ENCODE measurements at places on chromosomes 2 and 18.

DNA sequence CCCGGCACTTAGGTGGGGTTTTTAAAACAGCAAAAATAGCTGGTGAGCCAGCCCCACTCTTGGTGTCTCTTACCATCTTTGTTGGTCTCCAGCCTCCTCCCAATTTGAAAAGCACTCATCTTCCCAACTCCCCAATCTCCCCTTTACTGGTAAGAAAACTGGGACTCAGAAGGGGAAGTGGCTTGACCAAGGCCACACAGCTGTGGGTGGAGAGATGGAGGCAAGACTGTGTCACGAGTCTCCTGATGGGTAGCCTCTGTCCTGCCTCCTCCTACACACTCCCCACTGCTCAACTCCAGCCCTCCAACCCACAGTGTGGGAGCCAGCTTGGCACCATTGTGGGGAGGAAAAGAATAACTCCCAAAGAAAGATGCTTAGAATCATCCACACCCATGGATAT is 140.4 kb downstream of the SMAD2 start:
- no peak for DNase-seq

DNA sequence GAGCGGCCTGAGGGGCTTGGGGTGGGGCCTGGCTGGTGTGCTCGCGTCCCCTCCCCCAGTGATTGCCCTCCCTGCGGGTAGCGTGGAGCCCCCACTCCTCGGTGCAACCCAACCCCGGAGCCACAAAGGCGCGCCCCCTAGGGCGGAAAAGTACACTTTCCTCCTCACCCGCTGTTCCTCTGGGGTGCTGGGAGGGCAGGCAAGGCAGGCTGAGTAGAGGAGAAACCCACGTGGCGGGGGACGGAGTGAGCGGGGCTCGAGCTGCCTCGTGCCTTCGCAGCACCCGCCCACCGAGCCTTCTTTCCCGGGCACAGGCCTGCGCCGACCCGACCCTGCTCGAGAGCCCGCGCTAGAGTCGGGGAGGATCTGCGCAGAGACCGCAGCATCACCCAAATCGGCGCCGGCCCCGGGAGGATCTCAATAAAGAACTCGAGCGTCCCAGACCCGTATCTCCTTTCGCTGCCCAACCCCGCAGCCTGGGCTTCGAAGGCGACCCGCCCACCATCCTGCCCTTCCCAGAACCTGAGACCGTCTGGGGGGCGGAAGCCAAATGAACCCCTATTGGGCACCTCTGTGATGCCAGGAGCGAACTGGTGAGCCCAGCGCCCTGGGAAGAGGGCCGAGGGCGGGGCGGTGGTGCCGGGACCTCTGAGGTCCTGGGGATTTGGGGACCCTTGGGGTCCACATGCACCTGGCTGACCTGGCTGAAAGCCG is 1.5 kb downstream of the UCN start:
- DNase-seq: no peak

DNA sequence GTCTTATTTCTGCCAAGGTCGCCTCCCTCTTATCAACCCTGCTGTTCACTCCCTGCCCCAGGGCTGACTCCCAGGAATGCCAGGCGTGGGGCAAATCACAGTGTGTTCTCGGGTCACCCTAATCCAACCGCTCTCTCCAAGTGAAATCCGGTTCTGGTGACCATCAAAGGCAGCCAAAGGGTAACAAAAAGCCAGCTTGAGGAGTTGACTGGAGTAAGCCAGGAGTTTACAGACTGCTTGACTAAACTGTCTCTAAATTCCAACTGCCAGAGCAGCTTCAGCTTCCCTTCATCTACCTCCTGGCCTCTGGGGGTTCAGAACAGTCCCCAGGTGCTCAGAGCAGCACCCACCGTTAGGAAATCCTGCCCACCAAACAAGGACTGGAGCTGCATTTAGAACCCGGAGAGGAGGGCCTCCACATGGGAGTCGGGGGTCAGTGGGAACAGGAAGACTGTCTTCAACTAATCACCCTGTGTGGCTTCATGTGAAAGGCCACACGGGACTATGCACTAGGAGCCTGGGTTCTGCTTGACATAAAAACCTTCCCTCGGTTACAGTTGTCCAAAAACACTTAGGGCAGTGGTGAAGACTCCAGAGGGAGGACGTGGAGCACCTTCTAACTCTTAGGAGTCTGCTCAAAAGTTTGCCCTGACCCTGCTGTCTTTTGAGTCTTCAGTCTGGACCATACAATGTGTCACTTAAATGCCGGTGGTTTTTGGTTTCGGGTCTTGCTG is 24.2 kb upstream of the MCFD2 start:
- DNase-seq: peak; percentile 25

DNA sequence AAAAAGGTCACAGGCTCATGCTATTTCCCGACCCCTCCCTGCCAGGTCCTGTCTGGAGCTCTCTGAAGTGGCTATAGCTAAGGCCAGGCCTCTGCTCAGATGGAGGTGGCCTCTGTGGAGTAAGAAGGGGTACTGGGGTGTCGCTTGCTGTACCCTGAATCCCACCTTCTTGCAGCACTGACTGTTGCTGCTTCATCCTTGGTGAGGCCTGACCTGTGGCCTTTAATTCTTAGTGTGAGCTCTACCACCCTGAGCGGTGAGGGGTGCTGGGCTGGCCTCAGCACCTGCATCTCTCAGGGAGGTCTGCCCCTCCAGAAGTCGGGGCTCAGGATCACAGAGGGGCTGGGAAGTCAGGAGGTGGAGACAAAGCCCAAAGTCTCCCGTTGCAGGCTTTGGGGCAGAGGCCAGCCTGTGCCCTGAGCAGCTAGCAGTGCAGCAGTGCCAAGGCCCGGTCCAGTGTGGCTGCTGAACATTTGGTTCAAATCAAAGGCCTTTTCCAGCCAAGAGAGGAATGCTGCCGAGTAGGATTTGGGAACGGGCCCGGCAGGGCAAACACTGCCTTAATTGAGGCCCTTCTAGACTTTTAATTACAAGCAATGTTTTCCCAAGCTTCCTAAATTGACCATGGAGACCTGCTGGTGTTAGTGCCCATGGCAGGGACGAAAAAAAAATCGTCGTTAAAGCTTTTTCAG is 133.5 kb upstream of the HAAO start:
- no peak for DNase-seq

- no peak for DNase-seq
Observed at GRCh38 chr2:45953376-45954027, 302.0 kb downstream of the PRKCE start.

- no peak for DNase-seq
Observed at GRCh38 chr2:120820953-120821279, 85.2 kb downstream of the GLI2 start.

Data from KBM-7 (cell line).